Brain microvascular endothelial cell (primary cell): ENCODE measurements at places on chromosomes 3 and 15.

DNA sequence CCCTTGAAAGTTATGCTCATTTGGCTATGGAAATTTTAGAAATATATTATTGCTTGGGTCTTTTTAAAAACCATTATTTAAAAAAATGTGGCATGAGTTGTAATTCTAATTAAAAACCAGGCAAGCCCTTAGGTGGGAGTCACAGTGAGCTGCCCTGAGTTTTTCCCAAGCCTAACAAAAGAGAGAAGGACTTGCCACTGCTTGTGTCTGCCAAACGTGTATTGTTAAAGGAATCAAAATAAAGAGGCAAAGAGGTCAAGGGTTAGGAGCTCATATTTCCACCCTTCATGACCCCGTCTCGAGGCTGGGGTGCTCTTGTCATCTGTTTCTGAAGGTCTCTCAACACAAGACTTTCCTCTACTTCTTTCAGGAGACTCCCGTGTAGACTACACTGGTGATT is 321.1 kb downstream of the ZIC1 start:
- DNase-seq: no peak

DNA sequence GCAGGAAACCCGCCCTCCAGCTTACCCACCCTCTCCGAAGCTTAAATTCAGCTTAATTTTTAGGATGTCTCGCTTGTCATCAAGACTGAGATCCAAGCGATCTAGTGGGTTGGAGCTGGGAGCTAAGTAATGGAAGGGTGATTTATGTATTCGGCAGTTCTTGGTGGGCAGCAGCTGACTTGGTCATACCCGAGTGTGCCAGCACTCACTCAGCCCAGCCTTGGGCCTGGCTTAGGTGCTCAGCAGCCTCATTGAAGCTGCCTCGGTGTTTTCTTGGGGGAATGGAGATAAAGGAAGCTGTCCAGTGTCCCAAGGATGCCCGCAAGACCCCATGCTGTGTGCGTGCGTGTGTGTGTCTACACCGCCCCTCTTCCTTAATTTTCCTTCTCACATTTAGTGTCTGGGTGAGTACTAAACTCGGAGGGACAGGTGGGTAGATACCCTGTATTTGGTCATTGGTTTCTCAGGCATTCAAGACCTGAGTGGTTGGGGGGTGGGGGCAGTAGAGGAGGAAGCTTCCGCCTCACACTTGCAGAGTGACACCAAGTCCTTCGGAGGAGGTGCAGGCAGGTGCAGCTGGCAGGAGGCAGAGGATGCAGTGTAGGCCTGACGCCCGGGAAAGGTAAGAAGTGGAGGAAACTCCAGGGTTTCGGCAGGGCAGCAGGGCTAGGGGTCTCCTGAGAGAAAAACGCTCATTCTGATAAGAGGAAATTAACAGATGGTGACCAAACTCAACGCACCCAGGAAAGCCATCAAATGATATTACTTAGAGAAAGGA is 92.8 kb downstream of the PCSK6 start:
- no peak for DNase-seq

DNA sequence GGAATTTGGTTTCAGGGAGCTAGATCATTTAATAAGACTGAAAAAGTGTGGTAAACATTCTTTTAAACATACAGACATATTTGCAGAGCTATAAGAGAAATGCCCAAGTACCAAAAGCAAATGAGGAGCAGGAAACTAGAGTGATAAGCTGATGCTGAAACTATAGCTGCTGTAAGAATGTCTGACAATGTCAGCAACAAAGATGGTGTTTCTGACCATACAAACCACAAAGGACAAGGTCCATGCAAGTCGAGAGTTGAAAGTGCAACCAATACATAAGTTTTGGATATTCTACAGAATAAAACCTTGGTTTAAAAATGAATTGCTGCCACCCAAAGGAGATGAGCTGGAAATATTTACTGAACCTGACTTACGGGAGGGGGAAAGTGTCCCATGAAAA is 610.2 kb downstream of the TBL1XR1 start:
- no peak for DNase-seq

GRCh38 chr15:58443308-58443707 is 11.5 kb downstream of the LIPC start:
- no peak for DNase-seq

DNA sequence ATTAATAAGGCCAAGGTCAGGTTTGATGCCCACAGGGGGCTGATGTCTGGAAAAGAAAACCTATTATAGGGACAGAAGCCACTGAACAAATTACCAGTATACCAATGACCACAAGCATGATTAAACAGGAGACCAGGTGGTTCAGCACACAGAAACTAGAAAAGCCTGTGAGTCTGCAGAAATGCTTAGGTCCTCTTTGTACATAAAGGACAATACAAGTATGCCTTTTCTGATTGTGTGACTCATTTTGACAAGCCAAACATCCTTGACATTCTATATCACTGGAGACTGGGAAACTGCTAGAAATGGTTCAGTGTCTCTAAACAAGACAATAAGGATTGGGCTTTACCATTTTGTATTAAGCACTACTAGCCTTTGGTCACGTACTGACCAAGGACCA is 113.2 kb upstream of the MYO5C start:
- DNase-seq: peak; percentile 2
